Stimulated activated CD8-positive, alpha-beta memory T cell treated with anti-CD3 and anti-CD28 coated beads, Interleukin-12 subunit alpha, Interleukin-12 subunit beta, amount 100 ng/mL, for 4 hours (primary cell): ENCODE measurements at places on chromosomes 13 and 19.

DNA sequence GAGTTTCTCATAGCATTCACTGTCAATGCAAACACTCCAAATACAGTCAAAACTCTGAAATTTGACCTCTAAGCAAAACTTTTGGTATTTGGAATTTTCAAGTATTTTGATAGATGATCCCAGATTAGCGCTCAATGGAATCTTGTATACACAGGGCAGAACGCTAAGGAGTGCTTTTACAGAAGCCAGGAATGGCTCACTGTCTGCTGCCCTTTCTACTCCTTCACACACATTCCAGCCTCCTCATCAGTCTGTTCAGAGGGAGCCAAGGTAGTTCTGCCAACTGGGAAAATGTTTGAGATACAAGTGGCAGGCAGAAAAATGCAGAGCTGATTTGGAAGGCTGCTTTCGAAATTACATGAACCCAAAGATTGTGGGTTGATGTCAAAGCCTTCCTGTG, 4.4 kb upstream of the STARD13 start:
- DNase-seq: no peak

GRCh38 chr13:74570834-74571233, 436.6 kb upstream of the KLF12 start:
- DNase-seq: no peak

GRCh38 chr19:32748497-32748896, 28.9 kb downstream of the TDRD12 start:
- DNase-seq: no peak

GRCh38 chr19:29245215-29245614, 32.3 kb upstream of the UQCRFS1 start:
- no peak for DNase-seq

DNA sequence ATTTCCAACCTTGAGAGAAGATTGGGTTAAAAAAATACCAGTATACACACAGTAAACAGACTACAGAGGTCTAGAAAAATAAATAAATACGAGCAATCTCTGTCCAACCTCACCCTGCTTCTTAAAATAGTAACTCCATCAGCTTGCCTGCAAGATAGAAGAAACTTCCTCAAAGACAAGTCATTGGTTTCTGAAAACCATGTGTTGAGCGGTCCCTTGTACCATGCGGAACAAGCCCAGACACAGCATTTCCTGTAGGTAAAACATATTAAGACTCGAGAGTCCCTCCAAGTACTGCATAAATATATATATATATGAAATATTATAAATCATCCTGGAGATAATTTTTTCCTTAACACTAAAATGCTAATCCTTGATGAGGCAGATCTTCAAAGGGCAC, 157.4 kb downstream of the MZT1 start:
- DNase-seq: no peak

GRCh38 chr13:21686751-21687391, 16.0 kb downstream of the FGF9 start:
- no peak for DNase-seq
